ENCODE measurements at places on chromosomes 16 and 17. TPM values are rescaled to one million over a fixed set of nuclear protein-coding genes. Genes with fewer than 3 reads are reported as not detected.

Gene TMUB2
- 59.8 TPM for polyA plus RNA-seq

Gene SETD1A
- polyA plus RNA-seq = 9.7 TPM

- no peak for DNase-seq
Measured at GRCh38 chr16:51553314-51553713, 402.2 kb upstream of the SALL1 start.

DNA sequence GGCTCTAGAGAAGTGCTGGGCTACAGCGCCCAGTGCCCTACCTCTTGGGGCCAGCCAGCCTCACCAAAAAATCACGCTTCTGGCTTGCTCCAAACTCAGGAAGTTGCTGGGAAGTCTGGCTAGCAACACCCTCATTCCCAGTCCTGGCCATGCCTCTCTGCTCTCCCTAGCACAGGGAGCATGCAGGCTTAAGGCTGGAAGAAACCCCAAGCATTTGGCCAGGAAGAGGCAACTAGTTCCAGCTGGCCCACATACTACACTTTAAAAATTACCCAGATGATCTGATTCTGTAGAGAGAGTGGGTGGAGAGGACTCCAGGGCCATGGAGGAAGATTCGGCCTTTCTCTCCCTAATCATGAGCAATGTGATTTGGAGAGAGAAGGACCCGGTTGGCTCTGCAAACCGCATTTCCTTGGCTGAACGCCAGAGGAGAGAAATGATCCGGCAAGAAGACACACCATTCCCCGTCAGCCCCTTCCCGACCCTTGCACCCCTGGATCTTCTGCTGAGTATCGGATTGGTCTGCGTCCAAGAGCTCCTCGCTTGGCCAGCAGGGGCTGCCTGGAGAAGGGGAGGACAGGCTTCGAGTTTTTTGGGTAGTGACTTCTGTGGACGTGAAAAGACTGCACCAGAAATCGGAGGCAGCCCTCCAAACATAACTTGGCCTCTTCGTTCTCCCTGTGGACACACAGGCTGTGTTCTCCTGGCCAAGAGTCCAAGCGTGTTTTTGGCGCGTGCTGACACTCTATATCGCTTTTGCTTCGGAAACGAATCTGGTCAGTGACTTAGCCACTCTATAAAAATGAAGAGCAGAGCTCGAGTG, 406.3 kb downstream of the WWOX start:
- DNase-seq = peak; percentile 84

DNA sequence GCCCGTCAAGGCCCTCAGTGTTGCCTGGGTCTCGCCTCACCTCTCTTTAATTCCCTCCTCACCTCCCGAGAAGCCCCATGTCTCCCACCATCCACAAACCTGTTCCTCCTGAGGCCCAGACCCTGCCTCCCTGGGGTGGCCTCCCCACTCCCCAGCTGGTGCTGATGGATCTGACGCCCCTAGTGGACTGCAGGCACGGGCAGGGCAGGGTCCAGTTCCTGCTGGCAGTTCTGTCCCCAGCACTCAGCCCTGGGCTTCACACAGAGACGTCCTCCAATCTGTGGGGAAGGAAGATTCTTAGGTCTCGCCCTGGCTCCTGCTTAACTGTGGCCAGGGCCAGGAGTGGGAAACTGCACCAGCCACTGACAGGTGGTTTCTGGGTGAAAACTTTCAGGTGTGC, 108.8 kb downstream of the AMFR start:
- no peak for DNase-seq

DNA sequence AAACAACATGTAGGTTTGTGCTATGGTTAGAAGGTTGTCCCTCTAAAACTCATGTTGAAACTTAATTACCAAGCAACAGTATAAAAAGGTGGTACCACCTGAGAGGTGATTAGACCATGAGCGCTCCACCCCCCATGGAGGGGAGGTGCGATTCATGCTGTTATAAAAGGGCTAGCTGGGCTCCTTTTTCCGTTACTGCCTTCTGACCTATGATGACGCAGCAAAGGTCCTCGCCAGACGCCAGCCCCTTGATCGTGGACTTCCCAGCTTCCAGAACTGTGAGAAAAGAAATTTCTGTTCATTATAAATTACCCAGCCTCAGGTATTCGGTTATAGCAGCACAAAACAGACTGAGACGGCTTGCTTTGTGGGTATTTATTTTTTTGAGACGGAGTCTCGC, 167.8 kb downstream of the SNX29 start:
- DNase-seq = no peak

DNA sequence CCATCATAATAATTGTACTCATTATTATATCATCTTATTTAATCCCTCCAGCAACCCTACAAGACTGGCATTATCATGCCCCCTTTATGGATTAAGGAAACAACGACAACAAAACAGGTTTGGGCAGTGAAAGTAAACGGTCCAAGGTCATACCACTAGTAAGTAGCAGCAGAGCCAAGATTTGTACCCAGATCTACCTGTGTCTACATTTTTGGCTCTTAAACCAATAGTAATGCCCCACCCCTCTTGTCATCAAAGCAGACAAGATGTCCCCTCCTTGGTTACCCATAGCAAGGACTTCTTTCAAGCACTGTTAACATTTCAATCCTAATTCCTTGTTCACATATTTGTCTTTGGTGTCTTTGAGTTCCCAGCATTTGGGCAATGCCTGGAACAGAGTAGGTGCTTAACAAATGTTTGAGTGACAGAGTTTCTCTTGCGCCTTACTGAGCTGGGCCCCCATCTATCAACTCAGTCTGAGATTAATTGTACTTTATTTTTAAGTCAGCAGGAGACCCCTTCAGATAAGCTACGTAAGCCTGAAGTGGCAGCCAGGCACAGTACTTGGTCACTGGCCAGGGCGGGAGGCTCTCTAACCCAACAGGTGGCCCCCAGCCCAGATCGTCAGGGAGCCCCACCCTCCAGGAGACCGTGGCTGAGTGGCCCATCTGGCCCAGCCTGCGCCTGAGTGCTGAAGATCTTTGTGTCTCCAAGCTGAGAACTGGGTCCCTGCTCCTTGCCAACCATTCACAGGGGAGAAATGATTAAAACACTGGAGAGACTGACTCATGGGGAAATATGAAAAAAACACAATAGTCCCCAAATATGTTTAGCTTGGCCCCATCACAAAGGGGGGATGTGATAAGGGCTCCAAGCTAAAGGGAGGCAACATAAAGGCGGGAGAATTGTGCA, 75.8 kb downstream of the AXIN2 start:
- peak; percentile 89 for DNase-seq

DNA sequence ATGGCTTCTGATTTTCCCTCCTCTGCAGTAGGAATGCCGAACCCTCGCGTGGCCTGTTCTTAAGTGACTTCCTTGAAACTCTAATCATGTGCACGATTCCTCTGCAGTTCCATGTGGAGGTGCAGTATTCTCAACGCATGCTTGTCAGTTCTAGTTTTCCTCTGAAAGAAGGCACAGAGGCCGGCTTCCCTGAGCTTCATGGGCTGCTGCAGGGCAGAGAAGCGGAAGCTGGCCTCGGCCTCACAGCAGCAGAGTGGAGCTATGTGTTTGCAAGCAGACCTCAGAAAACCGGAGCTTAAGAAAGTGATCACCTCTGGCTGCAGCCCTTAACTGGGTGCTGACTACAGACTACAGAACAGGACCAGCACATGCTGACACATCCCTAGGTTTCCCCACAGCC, 500.7 kb downstream of the GRIN2A start:
- DNase-seq = no peak

- DNase-seq = no peak
Measured at GRCh38 chr16:62950351-62950750, 914.1 kb upstream of the CDH8 start.

DNA sequence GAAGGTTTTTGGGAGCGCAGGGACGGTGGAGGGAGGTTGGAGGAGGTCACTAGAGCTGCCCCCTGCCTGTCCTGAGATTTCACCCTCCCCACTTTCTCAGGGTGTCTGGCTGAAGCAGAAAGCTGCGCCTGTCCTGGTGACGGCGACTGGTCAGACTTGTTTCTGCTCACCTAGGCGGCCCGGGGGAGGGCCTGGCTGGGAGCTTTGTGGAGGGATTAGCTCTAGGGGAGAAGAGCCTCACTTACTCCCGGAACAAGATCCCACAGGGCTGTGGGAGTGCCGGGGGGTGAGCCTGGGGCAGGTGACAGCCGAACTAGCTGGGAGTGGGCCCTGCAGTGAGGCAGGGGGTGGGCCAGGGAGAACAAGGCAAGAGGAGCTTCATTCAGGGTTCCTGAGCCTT, 11.5 kb downstream of the NHERF1 start:
- peak; percentile 44 for DNase-seq

DNA sequence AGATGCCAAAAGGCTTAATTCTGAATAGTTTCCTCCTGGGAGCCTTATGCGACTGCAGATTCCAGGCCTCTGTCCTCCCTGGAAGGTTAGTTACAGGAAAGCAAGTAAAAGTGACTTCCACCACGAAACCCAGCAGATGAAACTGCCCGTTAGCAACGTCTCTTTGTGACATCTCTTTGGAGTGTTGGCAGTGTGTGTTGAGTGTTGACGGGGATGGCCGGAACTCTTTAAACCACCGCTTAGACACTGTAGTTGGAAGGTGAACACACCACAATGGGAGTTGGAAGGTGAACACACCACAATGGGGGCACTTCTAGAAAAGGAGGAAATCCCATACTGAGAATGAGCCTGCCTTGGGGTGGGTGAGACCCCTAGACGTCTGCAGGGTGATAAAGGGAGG, 858 bp downstream of the SKAP1 start:
- no peak for DNase-seq

All from aorta (tissue), 5 donors.